ENCODE measurements at places on chromosomes 7 and 10. TPM values are rescaled to one million over a fixed set of nuclear protein-coding genes. Genes with fewer than 3 reads are reported as not detected.
A peak's percentile ranks its signal among the peaks of the same experiment; 100 is the strongest.

DNA sequence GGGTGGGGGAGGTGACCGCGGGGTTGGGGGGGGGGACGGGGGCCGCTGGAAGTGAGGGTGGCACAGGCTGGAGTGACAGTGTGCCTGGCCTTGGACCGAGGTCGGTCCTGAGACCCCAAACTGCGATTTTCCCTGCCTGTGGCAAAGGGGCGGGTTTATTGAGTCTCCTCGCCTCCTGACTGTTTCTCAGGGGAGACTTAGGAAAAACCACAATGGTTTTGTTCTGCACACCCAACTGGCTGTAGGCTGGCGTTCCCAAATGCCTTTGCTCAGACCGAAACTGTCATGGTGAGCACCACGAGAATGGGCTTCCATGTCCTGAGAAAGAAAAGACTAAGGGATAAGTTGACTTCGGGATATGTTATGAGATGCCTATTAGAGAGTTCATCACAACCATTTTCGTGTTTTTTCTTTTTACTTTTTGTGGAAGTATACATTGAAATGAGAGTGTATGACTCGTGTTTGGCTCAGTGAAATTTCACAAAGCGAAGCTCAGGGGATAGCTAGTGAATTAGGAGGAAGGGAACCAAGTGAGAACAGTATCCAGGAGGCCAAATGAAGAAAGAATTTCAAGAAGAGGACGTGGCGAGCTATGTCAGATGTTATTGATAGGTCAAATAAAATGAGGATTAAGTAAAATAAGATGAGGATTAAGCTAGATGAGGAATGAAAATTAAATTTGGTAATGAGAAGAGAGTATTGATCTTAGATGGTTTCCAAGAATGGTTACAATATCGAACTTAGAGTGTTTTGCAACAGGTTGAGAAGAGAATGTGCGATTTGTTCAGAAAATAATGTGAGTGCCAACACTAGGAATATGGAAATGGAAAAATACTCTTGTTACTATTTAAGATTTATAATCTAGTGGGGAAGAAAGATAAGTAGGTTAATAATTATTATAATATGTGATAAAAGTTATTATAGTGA is 918 bp downstream of the NET1 start:
- H3K27me3 ChIP-seq: no peaks in the 10 kb centered on the region
- no peaks in the 10 kb centered on the region for H3K36me3 ChIP-seq
- peak overlapping the region; percentile 79 for H3K4me3 ChIP-seq
- H3K27ac ChIP-seq: peak overlapping the region; percentile 22
- H3K4me1 ChIP-seq: peaks cover 4% of the 10 kb centered on the region
- no peak for DNase-seq

- H3K4me1 ChIP-seq: peaks cover 24% of the 10 kb centered on the region
- H3K4me3 ChIP-seq: no peak overlapping the region
- no peaks in the 10 kb centered on the region for H3K36me3 ChIP-seq
- no peak overlapping the region for H3K27ac ChIP-seq
- H3K27me3 ChIP-seq: no peaks in the 10 kb centered on the region
Measured at GRCh38 chr10:102611514-102612087, 32.7 kb upstream of the TRIM8 start.

Gene STRIP2
- total RNA-seq: 10.8 TPM

Gene MPP7
- 64.5 TPM for total RNA-seq

Gene UTF1
- total RNA-seq: not detected

Gene OR2A12
- total RNA-seq: not detected
